ENCODE measurements at places on chromosomes 4 and X.

DNA sequence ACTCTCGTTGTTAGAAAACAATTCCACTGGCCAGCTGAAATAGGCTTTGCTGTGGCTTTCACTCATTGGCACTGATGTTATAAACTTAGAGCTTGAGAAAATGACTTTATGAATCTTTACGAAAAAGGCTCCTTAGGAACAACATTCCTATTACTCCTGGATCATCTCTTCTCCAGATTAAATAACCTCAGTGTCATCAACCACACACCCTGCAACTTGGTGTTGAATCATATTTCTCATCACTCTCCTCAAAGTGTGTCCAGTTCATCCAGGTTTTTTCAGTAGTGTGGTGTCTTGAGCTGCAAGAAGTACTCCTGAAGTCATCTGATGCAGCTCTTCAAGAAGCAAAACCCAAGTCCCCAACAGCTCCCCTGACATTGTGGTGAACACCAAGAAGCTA, 28.1 kb upstream of the ANOS1 start:
- no peak for DNase-seq

- DNase-seq: peak; percentile 4
Measured at GRCh38 chr4:146916479-146917076, 29.1 kb downstream of the TTC29 start.

DNA sequence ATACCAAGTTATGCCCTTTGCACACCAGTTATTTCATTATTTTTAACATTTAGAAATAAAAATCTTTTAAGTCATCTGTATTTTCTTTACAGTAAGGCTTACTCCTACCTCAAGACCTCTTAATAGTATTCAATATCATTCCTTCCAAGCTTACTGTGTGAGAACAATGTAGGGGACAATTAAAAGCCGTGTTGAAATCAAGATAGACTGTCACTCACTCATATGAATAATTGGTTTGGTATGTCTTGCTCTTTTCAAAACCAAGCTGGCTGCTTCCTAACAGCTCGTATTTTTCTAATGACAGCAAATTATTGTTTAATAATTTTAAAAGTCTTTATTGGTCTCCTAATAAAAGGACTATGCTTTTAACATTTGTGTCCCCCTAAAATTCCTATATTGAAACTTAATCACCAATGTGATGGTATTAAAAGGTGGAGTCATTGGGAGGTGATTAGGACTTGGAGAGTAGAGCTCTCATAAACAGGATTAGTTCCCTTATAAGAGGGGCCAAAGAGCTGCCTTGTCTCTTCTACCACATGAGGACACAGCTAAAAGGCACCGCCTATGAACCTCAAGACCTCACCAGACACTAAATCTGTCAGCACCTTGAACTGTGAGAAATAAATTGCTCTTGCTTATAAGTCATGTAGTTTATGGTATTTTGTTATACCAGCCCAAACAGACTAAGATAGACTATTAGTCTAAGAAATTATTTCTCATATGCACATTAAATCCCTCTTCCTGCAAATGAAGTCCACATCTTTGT, 4.1 kb downstream of the ABCB7 start:
- no peak for DNase-seq

GRCh38 chrX:24526616-24527015, 61.5 kb downstream of the PDK3 start:
- DNase-seq: no peak

- no peak for DNase-seq
Measured at GRCh38 chr4:76705472-76705871, 192.5 kb downstream of the SOWAHB start.

DNA sequence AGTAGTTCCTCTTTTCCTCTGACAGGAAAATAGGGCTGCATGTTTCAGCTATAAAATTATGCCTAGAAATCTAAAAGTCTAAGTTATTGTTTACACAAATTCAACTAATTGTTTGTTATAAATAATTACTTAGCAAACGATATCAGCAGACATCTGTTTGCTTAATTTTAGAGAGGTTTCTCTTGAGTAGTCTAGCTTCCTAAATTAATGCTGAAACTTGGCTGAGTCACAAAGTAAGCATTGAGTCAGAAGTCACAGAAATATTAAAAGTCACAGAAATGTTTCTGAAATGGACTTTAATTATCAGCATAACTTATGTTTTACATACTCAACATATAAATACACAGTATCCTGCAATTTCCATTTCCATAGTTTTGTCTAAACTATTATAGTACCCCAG, 1044.0 kb downstream of the CCSER1 start:
- DNase-seq: no peak

- no peak for DNase-seq
Measured at GRCh38 chr4:188282471-188283232, 143.4 kb downstream of the TRIML1 start.

- no peak for DNase-seq
Measured at GRCh38 chr4:6723851-6724250, 7.9 kb downstream of the BLOC1S4 start.

DNA sequence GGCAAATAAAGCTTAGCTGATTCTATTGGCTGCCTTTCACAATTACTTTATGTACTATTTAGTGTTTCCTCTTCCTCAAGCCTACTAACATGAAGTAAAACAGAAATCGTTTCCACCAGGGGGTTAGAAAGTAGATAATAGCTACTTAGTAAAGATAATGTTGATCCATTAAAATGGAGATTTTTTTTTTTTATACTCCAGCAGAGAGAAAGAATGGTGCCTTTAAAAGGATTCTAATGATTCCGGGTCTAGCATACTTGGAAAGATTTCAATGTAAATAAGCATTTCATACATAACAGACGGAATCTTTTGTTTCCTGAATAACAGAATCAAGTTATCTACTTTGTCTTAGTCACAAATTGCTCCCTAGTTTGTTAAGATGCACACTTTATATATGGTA, 37.1 kb downstream of the GK start:
- DNase-seq: no peak

Measured in stimulated activated CD4-positive, alpha-beta T cell treated with anti-CD3 and anti-CD28 coated beads, Interleukin-15, amount 100 ng/mL, for 24 hours (primary cell).